ENCODE measurements at places on chromosomes 13 and 19.
A peak's percentile ranks its signal among the peaks of the same experiment; 100 is the strongest.

- DNase-seq: no peak
Observed at GRCh38 chr19:16586991-16587832, 15.0 kb upstream of the SLC35E1 start.

DNA sequence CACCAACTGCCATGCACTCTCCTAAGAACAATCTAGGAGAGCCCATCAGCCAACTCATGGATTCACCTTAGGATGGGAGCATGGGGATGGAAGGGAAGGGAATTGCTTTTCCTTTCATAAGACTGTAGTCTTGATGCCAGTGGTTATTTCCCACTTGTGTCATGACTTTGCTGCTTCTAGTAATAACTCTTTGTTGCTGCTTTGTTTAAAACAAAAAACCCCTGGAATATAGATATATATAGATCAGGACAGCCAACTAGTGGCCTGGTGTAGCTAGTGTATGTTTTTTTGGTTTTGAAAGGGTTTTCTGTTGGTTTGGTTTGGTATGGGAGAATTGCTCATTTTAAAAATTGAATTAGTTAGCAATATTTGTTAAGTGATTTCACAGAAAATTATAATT lies 39.3 kb upstream of the KCTD4 start:
- DNase-seq: no peak

DNA sequence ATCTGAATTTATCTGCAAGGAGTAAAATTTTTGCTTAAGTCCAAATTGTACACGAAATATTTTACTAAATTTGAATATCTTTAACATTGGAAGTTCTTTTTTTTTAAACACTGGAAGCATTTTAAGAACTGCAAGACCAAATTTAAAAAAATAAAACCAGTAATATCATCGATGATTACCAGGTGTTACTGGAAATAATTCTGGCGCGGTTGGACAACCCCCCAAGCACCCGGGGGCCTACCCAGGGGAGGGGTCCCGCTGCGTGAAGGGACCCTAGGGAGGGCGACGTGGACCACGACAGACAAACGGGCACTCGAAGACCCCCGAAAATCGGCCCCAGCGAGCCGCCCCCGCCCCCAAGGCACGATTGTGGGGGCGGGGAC lies 12.6 kb upstream of the JSRP1 start:
- no peak for DNase-seq

GRCh38 chr13:97267418-97268059 lies 45.4 kb downstream of the MBNL2 start:
- no peak for DNase-seq

GRCh38 chr13:63409791-63410351 lies 1994.2 kb upstream of the PCDH20 start:
- DNase-seq: no peak

DNA sequence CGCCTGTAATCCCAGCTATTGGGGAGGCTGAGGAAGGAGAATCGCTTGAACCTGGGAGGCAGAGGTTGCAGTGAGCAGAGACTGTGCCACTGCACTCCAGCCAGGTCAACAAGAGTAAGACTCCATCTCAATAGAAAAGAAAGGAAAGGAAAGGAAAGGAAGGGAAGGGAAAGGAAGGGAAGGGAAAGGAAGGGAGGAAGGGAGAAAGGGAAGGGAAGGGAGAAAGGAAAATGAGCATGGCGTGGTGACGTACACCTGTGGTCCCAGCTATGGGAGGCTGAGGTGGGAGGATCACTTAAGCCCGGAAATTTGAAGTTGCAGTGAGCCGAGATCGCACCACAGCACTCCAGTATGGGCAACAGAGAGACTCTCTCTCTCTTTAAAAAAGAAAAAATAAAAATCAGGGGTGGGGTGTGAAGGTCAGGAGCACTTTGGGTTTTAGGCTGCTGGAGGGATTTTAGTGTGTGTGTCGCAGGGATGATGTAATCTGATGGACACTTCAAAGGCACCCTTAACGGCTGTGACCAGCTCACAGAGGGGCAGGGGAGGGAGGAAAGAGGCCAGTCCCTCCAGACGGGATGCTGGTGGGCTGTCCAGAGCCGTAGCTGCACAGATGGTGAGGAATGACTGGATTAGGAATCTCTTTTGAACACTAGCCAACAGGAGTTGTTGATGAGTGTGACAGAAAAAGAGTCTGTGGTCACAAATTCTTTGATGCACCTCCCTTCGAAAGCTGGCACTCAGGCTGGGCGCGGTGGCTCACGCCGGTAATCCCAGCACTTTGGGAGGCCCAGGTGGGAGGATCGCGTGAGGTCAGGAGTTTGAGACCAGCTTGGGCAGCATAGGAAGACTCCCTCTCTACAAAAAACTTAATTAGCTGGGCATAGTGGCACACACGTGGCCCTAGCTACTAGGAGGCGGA lies 27.6 kb downstream of the TMPRSS9 start:
- no peak for DNase-seq

DNA sequence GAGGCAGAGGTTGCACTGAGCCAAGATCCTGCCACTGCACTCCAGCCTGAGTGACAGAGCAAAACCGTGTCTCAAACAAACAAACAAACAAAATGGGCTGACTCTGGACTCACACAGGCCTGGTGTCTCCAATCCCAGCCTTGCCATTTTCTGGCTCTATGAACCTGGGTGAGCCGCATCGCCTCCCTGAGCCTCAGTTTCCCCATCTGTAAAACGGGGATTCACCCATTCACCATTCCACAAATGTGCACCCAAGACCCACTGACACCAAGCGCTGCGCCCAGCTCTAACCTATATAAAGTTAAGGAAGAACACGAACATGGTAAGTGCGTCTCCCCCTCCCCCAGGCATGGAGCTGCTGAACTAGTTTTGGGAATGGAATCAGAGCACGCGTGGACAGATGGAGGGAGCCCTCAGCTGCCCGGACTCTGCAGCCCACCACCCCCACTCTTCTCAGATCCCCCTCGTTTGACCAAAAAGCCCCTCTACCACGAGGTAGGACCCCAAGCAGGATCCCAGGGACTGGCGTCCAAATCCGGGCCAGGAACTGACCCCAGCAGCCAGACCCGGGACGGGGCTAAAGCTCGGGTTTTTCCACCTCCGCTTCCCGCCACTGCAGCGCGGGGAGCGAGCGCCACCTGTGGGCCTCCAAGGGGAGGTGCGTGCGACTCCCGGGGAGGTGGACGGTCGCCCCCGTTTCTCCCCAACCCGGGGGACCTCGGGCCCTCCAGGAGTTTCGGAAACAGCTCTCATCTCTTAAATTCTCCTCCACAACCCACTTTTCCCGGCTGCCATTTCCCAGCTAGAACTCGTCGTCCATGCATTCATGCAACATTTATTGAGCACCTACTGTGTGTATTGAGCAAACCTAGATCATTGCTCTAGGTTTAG lies 33.0 kb upstream of the ADGRE5 start:
- DNase-seq: no peak

DNA sequence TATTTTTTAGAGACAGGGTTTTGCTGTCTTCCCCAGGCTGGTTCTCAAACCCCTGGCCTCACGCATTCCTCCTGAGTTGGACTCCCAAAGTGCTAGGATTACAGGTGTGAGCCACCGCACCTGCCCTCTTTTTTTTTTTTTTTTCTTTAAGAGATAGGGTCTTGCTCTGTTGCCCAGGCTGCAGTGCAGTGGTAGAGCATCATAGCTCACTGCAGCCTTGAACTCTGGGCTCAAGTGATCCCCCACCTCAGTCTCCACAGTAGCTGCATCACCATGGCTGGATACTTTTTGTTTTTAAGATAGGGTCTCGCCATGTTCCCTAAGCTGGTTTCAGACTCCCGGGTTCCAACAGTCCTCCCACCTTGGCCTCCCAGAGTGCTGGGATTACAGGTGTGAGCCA lies 1.5 kb downstream of the KCNJ14 start:
- no peak for DNase-seq

DNA sequence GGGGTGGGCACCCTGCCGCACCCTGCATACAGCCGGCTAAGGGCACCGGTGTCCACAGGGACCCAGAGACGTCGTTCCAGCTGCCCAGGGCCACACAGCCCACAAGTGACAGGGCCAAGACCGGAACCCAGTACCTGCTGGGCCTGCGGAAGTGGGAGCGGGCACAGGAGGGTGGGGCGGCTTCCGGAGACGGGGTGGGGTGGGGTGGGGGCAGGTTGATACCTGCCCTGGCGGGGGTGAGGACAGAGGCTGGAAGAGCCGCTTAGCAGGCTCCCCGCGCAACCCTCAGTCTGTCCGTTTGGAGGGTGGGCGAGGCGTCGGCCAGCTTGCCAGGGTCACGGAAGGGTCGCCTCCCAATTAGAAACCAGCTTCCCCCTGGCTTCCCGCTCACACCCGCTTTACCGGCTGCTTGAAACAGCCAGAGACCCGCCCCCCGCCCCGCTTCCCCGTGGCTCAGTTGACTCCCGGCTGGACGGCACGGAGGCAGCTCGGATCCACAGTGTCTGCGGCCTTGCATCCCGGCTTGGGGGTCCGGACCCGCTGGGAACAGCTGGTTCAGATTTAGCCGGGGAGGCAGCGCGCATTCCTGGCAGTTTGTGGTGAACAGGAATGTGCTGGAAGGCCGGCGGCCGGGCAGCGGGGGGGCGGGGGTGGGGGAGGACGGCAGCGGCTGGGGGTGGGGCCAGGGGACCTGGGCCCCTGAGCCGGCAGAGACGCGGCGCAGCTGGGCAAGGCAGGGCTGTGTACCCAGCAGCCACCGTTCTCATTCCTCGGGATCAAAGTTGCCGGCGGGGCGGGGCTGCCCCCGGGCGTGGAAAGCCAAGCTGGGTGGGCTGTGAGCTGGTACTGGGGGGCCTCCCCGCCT lies 1.9 kb downstream of the CNN2 start:
- peak; percentile 87 for DNase-seq

DNA sequence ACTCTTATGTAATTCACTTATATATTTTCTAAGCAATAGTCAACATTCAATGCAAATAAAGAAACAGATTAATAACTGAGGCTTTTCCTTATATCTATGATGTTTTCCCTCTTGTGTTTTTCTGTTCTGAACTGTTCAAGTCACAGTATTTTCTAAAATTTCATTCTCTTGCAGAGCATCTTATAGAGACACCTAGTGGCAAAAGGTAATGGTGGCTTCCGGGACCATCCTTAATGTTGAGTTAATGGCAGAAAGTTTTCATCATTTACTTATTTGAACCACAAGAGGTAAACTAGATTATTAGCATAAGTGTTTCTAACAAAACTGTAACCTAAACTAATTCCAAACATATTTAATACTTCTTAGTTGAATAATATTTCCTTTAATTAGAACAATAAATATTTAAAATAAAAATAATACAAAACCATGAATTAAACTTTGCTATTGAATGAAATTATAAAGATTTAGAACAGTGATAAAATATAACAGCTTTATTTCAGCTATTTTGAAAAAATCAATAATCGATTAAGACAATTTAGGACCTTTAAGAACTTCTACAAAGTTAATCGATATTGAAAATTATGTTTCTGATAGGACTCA lies 1.7 kb upstream of the SLITRK5 start:
- DNase-seq: no peak

- DNase-seq: no peak
Observed at GRCh38 chr19:55305491-55305890, 19.6 kb downstream of the TMEM150B start.

DNA sequence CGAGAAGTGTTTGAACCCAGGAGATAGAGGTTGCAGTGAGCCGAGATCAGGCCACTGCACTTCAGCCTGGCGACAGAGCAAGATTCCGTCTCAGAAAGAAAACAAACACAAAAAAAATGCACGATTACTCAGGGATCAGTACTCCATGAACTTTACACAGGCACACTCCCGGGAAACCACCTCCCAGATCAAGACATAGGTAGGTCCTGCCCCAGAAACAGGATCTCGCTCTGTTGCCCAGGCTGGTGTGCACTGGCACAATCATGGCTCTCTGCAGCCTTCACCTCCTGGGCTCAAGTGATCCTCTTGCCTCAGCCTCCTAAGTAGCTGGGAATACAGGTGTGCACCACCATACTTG lies 11.2 kb downstream of the VASP start:
- no peak for DNase-seq

- DNase-seq: no peak
Observed at GRCh38 chr19:38044267-38045111, 137.5 kb downstream of the SIPA1L3 start.

DNA sequence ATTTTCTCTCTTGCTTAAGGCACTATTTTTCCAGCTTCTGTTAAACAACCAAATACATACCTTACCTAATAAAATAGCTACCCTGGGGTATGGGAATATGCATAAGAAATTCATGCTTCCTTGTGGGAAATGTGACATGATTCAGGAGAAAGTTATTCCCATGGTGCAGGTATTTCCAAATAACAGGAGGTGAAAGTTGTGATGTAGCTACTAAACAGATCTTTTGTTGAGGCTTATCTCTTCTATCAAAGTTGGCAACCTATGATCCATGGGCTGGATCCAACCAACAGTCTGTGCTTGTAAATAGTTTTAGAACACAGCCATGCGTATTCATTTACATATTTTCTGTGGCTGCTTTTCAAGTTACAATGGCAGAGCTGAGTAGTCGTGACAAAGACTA lies 177.8 kb upstream of the NBEA start:
- no peak for DNase-seq

DNA sequence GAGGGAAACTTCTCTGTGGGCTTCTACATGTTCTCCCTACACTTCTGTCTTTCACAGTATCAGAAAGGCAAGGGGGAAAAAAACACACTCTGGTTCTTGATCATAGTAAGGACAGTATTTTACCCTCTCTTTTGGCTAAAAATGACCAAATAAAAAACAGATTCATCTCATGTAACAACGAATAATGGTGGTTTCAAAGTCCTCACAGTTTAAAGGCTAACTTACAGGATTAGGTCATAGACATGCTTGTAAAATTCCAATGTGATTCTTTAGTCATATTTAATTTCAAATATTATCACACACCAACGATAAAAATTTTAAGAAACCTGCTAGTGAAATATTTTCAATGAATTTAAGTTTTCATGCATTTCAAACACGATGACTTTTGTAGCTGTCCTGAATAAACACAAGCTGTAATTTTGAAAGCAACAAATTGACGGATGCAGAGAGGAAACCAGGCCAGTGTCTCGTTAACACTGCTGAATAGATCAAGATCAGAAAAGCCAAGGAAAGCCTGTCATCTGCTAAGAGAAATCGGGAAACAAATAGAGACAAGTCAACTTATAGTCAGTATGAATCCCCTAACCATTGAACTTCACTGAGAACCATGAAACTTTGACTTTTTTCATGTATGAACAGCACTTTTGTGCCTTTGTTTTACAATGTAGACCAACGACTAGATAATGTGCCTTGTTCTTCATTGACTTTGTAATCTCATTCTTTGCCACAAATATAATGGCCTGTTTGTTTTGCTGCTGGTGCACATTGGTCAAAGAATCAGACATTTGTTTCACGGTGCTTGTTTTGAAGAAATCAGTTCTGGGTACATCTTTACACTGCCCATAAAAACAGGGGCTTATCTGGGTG lies 22.0 kb downstream of the MBNL2 start:
- no peak for DNase-seq

Measured in NT2/D1 (cell line).